Activated CD4-positive, alpha-beta T cell treated with anti-CD3 and anti-CD28 coated beads, Interleukin-2, amount 50 U/mL, for 4 hours (primary cell): ENCODE measurements at places on chromosomes 5 and 9.

- no peak for DNase-seq
These were observed 2.8 kb downstream of the CCDC152 start for GRCh38 chr5:42759456-42759855.

DNA sequence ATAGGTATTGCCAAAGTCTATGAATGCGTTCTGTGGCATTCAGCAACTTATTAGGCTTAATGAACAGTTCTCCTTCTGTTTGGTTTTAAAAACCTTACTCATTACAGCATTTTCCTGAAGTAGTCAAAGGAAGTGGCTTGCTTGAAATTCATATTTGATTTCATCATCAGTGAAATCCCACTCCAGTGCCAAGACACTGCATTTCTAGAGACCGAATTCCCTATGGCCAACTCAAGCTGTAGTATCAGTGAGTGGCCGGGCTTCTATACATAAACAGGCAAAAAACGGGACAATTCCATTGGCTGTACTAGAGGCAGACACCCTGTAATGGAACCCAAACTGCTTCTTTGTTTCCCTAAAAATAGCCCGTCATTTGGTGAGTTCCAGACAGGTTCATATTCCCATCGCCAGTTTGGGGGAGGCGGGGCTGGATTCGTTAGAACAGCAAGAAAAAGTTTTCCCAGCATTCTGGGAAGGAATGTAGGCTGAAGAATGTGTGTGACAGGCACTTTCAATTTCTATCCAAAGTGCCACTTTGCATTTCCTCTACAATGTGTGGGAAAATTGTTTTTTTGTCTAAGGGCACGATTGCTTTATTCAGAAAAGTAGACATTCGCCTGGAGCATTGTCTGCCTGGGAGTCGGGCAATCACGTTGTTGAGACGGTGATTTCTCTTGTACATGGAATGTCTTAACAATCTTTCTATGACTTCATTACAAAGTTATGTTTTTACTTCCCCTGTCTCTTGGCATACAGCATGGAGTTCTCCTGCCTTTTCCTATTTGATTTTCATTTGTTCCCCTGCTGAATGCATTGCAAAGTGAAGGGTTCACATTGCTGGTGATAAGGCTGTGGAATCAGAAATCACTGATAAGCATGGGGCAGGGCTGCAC is 141.8 kb upstream of the MAST4 start:
- DNase-seq: no peak

DNA sequence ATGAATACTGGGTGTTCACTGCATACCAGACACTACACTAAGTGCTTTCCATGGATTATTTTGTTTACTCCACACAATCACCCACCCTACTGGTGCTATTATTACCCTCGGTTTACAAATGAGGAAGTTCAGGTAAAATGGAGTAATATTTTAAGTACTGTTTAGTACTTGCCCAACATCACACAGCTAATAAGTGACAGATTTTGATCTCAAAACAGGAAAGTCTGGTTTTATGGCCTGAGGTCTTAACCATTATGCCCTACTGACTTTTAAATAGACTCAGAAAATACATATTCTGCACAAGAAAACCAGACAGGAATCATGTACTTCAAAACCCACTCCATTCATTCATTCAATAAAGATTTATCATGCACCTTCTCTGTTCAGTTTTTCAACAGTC is 431.0 kb upstream of the TLE4 start:
- no peak for DNase-seq

- DNase-seq: no peak
These were observed 1191.7 kb upstream of the CDH6 start for GRCh38 chr5:30001826-30002225.
